ENCODE measurements at places on chromosomes 6 and 20. TPM values are rescaled to one million over a fixed set of nuclear protein-coding genes. Genes with fewer than 3 reads are reported as not detected.

ESR1 gene
- 0.84 TPM for total RNA-seq

CAGE1 gene
- total RNA-seq: not detected

DNA sequence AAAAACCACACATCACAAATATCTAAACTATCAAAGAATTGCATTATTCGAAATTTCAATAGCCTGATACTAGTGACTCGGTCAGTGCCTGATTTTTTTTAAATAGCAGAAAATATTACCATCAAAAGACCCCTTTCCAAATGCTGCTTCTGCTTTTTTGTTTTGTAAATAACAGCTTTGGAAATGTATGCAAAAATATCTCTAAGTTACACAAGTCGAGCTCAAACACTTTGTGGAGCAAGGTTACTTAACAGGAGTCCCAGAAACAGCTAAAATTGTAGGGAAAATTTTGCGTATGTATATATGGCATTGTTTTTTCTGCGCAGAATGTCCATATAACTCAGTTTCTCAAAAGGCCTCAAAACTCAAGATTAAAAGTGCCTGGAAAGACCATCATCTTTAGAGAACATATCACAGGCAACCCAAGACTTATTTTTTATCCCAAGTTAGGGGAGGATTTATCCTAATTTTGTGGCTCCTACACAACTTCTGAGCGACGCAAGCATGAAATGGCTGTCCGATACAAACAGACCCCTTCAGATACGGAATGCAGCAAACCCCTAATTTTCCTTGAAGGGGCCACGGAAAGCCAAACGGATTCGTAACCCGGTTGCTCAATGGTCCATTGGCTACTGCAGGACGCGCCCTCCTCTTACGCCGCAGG is 1.3 kb downstream of the CEP85L start:
- H3K27ac ChIP-seq: peak overlapping the region; percentile 94
- peak overlapping the region; percentile 91 for H3K4me3 ChIP-seq
- H3K27me3 ChIP-seq: no peaks in the 10 kb centered on the region
- no peak for DNase-seq
- peaks cover 24% of the 10 kb centered on the region for H3K4me1 ChIP-seq
- no peaks in the 10 kb centered on the region for H3K36me3 ChIP-seq

DNA sequence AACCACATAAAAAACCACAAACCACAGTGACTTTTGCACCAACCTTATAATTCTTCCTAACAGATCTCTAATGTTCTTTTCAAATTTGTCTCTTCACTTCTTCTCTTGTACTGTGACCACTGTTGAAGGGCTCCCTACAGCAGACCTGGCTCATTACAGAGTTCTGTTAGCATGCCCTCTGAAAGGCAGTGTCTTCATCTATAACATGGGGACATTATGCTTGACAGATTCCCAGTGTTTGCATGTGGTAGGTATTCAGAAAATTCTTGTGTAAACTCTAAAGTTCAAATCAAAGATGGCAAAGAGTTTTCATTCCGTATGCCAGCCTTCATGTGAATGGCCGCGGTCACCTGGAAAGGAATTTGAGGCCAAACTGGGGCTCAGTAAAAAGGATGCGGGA is 182.6 kb downstream of the DHX35 start:
- H3K27me3 ChIP-seq: no peaks in the 10 kb centered on the region
- no peak overlapping the region for H3K27ac ChIP-seq
- H3K4me3 ChIP-seq: no peak overlapping the region
- no peaks in the 10 kb centered on the region for H3K4me1 ChIP-seq
- no peak for DNase-seq

- no peaks in the 10 kb centered on the region for H3K36me3 ChIP-seq
- DNase-seq: no peak
- H3K27ac ChIP-seq: no peak overlapping the region
Observed at GRCh38 chr6:45949256-45949655, 66.4 kb downstream of the CLIC5 start.

DNA sequence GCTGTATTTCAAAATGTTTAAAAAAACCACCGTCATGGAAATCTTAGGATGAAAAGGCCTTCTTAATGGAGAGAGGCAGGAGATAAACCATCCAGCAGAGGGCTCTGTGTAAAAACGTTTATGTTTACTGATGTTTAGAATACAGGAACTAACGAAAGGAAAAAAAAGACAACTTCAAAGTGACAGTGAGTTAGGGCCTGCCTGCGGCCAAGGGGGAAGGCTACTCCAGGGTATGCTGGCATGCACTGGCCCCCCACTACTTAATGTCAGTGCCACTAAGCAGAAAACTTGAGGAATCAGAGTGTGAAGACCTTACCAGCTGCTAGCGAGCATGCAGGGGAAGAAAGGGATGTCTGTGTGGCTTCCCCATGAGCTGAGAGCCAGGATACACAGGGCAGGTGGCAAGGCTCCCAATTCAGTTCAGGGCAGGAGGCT is 47.7 kb downstream of the AKAP7 start:
- no peaks in the 10 kb centered on the region for H3K4me1 ChIP-seq
- DNase-seq: no peak
- H3K36me3 ChIP-seq: peaks cover 9% of the 10 kb centered on the region
- H3K27ac ChIP-seq: no peak overlapping the region

GRCh38 chr20:18790787-18791186 is 22.8 kb upstream of the SCP2D1 start:
- H3K4me1 ChIP-seq: peaks cover 10% of the 10 kb centered on the region
- no peak for DNase-seq
- H3K27ac ChIP-seq: no peak overlapping the region
- H3K4me3 ChIP-seq: no peak overlapping the region
- no peaks in the 10 kb centered on the region for H3K36me3 ChIP-seq
- no peaks in the 10 kb centered on the region for H3K27me3 ChIP-seq

DNA sequence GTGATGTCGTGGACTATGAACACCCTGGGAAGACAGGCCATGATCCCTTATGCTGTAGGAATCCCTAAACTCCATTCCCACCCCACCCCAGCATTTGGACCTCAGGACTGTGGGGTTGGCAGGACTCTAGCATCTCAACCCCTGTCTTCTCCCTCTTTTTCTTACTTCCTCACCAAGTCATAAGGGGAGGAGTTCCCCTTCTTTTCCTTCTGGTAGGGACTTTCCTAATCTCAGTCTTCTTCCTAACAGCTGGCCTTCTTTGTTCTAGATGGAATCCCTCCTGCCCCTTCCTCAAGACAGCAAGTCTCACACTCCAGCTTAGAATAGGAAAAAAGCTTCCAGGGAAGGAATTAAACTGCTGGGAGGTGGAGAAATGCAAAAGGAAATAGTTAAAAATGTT is 2.3 kb upstream of the SIRPB2 start:
- no peaks in the 10 kb centered on the region for H3K27me3 ChIP-seq
- H3K4me1 ChIP-seq: no peaks in the 10 kb centered on the region
- H3K36me3 ChIP-seq: no peaks in the 10 kb centered on the region
- H3K27ac ChIP-seq: no peak overlapping the region

PSORS1C2 gene
- total RNA-seq: not detected

CRYBG1 gene
- 3.9 TPM for total RNA-seq

ABCF1 gene
- 39.0 TPM for total RNA-seq

Data from esophagus muscularis mucosa (tissue), 4 donors.